Kidney epithelial cell (primary cell): ENCODE measurements at places on chromosomes 1 and 21. TPM values are rescaled to one million over a fixed set of nuclear protein-coding genes. Genes with fewer than 3 reads are reported as not detected.

CLCNKB gene
- 0.50 and 1.6 TPM in 2 replicates for total RNA-seq

KAZN gene
- 2.8 and 6.4 TPM in 2 replicates for total RNA-seq

SEC16B gene
- 0.96 and 1.2 TPM in 2 replicates for total RNA-seq

OR2T11 gene
- total RNA-seq = not detected in 2 replicates

SEMA6C gene
- 6.9 and 9.9 TPM in 2 replicates for total RNA-seq
